ENCODE measurements at places on chromosomes 7 and 10. TPM values are rescaled to one million over a fixed set of nuclear protein-coding genes. Genes with fewer than 3 reads are reported as not detected.

GRCh38 chr7:148567524-148567923 lies 23.0 kb upstream of the C7orf33 start:
- no peak for DNase-seq

ITGA8 gene
- total RNA-seq, result not detected

DNA sequence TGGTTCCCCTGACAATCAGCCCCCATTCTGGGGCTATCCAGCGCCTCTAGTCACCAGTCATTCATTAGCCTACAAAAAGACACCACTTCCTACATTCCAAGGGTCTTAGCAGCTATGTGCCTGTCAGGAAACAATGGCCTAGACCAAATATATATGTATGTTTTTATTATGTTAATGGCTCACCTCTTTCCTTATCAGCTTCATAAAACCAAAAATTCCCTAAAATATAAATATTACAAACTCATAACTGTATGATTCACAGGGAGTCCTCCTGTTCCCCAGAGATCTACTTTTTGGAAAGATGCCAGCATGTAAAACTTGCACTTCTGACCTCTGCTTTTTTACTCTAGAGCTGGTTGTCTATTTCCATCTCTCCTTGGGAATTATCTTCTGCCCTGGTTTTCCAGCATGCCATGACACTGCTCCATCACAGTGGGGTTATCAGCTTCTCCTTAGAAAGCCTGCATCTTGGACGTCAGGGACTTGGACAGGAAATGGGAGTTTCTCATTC lies 79.2 kb downstream of the ABCA13 start:
- no peak for DNase-seq

ACSL5 gene
- 55.8 TPM for total RNA-seq

DNA sequence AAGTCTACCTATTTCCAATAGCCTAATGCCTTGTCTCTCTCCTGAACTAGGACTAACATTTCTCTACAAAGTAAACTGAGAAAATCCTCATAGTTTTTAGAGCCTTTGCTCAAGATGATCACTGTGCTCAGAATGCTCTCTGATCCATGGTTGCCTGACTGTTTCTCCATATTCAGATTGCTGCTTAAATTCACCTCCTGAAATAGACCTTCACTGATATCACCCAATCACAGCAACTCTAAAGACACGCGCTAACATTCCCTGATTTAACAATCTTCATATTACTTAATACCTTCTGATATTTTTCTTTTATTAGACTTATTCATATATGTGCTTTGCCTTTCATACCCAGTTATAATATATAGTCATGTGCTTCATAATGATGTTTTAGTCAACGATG lies 148.9 kb upstream of the SP4 start:
- DNase-seq, result no peak

- DNase-seq, result no peak
Measured at GRCh38 chr10:84659497-84660439, 331.4 kb downstream of the CCSER2 start.

BLNK gene
- total RNA-seq, result 0.43 TPM

GRCh38 chr10:62081341-62082270 lies 180.1 kb downstream of the ARID5B start:
- no peak for DNase-seq

DRGX gene
- total RNA-seq, result not detected
